ENCODE measurements at places on chromosomes 1 and 21.

GRCh38 chr1:212062832-212063438, 27.4 kb downstream of the DTL start:
- DNase-seq: peak; percentile 54

DNA sequence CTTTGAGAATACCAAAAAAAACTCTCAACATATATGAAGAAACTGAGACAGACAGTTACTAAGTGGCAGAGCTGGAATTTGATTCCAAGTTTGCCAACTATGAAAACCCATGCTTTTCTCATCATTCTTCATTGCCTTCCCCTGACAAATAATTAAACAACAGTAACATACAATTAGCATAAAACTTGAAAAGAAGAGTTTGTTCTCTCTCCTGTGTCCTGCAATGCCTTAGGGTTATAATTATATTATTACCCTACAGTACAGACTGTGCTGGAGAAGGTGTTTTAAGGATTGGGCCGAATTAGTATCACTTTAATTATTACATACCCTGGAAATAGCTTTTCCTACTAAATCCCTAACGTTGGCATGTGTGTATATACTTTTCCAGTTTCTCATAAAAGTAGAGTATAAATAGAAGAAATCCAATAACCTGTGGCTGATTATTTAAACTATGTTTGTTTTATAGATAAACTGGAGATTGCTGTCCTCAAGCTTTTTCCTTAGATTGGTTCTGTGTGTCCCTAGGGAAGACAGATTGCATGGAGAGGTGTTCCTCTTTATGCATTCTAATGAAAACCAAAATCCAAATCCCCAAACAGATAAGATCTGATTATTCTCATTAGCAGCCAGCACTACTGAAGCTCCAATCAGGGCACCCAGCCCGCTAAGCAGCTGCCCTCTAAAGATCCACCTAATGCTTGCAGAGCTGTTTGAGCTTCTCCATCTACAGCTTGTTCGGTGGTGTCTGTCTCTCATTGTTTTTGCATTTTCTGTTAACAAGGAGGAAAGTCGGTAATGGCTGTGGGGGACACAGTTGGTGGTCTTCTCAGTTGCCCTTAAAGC, 156.3 kb downstream of the TM2D1 start:
- peak; percentile 80 for DNase-seq

DNA sequence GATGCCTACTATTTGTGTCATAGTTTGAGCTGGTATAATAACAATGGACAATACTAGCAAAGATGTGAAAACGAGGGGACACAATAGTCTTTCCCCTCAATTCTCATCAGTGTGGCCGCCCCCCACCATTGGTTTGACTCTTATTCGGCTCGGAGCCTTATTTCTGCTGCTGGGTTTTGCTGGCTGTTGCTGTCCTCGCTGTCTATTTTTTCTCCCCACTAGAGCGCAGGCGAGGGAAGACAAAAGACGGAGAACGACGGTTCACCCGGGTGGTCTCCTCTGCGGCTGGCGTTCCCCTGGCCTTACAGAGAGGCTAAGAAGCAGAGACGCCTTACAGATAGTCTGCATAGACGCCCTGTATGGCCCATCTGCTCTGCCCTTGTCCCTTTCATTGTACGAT, 19.4 kb downstream of the CLIC6 start:
- no peak for DNase-seq

DNA sequence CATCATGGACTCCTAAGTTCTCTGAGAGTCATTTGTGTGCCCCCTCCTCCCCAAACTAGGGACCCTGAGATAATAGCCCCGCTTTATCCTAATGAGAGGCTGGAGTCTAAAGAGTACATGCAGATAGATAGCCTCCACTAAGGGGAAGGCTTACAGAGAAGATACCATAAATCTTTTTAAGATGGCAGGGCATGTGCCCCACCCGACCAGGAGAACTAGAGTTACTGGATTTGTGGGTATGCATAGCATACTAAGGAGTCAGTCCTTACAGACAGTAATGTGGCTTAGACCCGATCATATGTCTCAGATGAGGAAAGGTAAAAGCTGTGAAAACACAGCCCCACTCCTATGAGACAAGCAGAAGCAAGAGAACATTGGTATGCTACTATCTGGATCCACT, 25.7 kb upstream of the PKN2 start:
- no peak for DNase-seq

DNA sequence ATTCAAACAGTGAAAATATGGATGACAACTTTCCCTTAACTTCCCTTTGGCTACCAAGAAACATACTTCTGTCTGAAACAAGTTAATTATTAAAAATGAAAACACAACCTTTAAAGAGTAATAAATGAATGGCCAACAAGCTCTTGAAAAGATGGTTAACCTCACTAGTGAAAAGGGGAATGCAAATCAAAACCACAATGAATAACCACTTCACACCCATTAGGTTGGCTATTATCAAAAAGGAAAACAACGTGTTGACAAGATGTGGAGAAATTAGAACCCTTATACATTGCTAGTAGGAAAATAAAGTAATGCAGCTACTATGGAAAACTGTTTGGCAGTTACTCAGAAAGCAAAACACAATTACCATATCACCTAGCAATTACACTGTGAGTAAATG, 14.1 kb downstream of the COP1 start:
- DNase-seq: no peak

Measured in D341Med (cell line).